NCI-H774 (cell line): ENCODE measurements at places on chromosomes 7 and 10.

DNA sequence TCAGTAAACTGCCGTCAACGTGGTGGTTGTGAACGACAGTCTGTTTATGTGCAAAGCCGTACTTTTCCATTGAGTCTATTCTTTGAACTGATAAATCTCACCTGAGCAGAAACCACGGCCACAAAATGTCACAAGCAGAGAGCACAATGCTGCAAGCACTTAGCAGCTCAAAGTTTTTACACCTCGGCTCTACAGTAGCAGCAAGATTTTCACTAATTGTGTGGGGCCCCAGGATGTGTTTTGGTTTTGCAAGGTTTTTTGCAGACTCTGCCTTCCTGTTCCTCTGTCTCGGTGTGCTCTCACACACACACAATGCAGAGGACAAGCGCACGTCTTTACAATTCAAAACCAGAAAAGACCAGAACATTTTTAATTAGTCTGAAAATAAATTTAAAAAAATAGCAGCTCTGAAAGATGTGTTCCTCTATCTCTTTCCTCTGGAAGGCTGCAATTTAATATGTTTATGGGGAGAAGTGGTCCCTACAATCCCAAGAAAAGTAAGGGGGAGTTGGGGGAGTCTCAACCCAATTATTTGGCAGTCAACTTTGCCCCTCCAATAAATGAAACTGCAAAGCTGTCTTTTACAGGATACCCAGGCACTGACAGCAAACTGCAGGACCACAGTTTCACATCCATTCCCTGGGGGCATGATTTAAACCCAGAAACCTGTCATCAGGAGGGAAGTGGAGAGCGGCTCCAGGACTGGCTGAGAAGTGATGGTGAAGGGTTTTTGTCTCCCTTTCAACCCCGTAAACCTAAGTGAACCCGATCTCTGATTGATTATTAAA lies 73.8 kb upstream of the SFMBT2 start:
- DNase-seq, result no peak

DNA sequence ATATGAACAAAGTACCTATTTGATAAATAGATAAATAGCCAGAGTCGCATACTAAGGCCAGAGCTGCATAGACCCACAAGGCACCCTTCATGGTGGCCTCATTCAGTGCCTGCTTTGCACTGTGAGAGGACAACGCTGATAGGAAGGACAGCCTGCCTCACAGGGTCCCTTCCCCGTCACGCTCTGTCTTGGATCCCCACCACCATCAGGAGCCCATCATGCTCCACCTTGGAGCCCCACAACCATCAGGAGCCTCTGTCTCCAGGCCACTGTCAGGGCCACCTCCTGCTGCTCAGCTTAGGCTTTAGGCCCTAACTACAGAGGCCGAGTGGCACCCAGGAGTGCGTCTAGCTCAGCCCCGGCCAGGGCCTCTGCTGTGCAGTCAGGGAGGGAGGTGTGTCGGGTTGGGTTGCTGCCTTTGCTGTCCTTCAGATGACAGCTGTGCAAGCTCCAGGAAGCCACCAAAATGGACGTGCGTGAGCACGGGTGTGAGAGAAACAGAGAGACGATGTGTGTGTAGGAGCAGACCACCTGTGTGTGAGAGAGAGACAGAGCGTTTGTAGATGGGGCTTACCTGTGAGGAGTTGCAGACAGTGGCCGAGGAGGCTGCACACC lies 516.9 kb downstream of the GLRX3 start:
- no peak for DNase-seq

- no peak for DNase-seq
These were observed 23.1 kb downstream of the MYO1G start for GRCh38 chr7:44955733-44956132.

GRCh38 chr10:15605740-15606369 lies 113.9 kb downstream of the ITGA8 start:
- no peak for DNase-seq

- DNase-seq, result no peak
These were observed 20.4 kb downstream of the GNAT3 start for GRCh38 chr7:80491462-80491861.

DNA sequence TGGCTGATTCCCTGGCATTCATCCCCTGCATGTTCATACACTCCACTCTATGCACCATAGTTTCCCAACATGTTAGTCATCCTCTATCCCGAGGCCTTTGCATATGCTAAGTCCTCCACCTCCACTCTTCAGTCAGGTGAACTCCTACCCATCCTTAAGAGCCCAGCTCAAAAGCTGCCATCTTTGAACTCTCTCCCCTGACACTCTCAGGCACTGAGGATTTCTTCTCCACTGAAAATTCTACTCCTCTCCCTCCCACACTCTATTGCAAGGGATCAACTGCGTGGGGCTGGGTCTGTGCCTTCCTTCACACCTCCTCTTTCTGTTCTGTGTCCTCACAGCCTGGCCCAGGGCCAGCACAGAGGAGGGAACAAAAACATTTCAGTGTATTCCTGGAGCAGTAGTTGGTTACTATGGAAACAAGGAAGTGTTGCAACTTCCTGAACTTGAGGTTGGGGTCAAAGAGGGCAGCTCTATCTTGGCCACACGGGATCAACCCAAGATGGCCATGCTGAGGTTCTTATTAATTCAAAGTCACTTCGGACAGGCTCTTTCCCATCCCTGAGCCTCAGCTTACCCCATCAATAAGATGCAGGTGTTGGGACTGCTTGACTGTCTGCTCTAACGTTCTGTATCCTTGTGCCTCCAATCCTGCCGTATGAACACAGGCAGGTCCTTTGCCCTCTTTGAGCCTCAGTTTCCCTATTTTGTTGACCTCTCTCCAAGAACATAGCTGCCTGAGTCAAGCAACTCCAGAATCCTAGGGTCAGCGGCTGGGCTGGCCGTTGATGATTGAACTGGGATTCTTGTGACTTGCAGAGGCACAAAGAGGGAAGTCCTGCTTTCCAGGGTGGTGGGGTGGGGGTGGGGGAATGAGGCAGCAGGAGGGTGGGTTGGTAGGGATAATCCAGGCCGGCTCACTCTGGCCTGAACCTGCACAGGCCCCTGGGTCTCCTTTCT lies 15.5 kb downstream of the ZMIZ1 start:
- no peak for DNase-seq

GRCh38 chr10:125006188-125006680 lies 64.3 kb downstream of the ZRANB1 start:
- no peak for DNase-seq

GRCh38 chr7:151168003-151168786 lies 701 bp upstream of the GBX1 start:
- no peak for DNase-seq

- DNase-seq, result no peak
These were observed 8.7 kb upstream of the SAMD9L start for GRCh38 chr7:93156884-93157283.

GRCh38 chr7:47478017-47478344 lies 103.9 kb downstream of the TNS3 start:
- no peak for DNase-seq

DNA sequence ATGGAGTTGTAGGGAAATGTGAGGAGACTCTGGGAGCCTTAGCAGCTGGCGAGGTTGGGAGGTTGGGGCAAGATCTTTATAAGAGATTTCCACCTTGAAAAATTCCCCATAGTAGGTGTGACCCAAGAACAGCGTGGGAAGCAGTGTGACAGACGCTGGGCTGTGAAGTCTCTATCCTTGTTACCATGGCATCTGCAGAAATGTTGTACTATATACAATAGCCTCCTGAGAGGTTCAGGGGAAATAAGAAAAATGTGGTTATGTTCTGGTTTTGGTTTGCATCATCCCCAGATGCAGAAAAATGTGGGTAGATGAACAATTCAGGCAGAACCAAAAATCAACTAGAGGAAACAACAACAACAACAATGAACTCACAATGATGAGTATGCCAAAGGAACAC lies 498.6 kb downstream of the SH2D4B start:
- no peak for DNase-seq
